ENCODE measurements at places on chromosomes 7 and 10.

GRCh38 chr10:113455947-113456346 lies 96.9 kb upstream of the HABP2 start:
- DNase-seq: no peak

GRCh38 chr10:16945593-16945992 lies 128.4 kb upstream of the RSU1 start:
- no peak for DNase-seq

- DNase-seq: peak; percentile 74
These were observed 30.9 kb downstream of the DNAJB12 start for GRCh38 chr10:72323771-72324191.

GRCh38 chr7:77386165-77386822 lies 29.9 kb downstream of the GSAP start:
- no peak for DNase-seq

GRCh38 chr10:92593619-92594588 lies 974 bp downstream of the KIF11 start:
- DNase-seq: peak; percentile 26

GRCh38 chr7:46478046-46478445 lies 557.0 kb upstream of the IGFBP3 start:
- no peak for DNase-seq

DNA sequence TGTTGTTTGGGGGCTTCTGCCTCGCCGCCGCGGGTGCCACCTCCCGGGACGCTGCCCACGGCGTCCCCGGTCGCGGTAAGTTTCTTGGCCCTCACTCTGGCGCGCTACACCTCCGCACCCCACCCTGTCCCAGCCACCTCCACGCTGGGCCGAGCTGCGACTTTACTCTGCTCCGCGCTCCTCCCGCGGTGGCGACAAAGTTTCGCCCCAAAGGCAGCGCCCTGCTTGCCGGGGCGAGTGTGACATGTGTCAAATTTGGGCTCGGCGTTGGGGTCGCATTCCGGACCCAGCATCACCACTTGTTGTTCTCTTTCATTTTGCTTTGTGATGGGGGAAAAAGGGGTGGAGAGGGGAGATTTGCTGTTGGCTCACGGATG lies 167.7 kb upstream of the PPP1R3A start:
- peak; percentile 59 for DNase-seq

GRCh38 chr7:46369933-46370654 lies 449.0 kb upstream of the IGFBP3 start:
- no peak for DNase-seq

GRCh38 chr10:31605426-31605825 lies 286.4 kb downstream of the ZEB1 start:
- DNase-seq: no peak

DNA sequence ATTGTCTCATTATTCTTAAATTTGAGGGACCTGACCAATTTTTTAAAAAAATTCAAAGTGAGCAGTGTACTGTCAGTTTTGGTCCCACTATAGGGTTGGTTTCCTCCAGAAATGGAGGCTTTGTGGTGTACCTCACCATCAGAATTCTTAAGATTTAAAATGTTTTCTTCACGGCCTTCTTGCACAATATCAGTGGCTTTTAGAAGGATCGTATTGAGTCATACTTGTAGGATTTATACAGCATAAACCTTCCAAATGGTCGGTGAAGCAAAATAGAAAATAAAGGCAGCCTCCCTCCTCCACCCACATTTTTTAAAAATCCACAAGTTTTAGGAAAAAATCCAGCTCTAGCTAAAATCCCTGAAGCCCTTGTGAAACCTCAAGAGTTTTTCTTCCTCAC lies 126.4 kb downstream of the RNLS start:
- DNase-seq: no peak

DNA sequence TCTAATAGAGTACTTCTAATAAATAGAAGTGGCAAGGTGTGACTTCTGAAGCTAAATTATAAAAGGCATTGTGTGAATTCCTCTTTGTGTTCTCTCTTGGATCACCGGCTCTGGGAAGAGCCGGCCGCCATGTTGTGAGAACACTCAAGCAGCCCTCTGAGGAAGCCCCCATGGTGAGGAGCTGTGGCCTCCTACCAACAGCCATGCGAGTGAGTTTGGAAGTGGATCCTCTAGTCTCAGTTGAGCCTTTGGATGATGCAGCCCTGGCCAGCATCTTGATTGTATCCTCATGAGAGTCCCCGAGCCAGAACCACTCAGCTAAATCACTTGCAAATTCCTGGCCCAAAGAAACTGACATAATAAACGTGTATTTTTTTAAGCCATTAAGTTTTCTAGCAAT lies 94.5 kb upstream of the CARD11 start:
- DNase-seq: no peak

DNA sequence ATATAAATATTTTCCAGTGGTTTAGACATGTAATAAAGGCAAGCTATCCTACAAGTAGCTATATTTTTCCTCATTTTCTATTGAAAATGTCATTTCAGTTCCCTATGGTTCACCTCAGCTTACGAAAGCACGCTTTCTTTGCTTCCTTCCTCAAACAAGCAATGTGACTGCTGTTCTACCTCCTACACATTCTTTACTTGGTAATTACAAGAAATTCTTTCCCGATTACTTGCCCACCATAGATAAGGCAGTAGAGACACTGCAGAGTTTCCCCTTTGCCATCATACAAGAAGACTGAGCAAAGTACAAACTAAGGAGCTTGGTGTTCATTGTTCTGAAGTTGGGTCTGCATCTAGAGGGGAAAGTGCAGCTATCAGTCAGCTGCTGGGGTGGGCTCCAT lies 249.4 kb downstream of the CRPPA start:
- DNase-seq: peak; percentile 73

GRCh38 chr10:50991456-50992355 lies 82.6 kb upstream of the PRKG1 start:
- no peak for DNase-seq

GRCh38 chr7:112790586-112791003 lies 402 bp upstream of the TMEM168 start:
- peak; percentile 56 for DNase-seq

GRCh38 chr7:151243408-151244195 lies 4.9 kb downstream of the SMARCD3 start:
- no peak for DNase-seq

DNA sequence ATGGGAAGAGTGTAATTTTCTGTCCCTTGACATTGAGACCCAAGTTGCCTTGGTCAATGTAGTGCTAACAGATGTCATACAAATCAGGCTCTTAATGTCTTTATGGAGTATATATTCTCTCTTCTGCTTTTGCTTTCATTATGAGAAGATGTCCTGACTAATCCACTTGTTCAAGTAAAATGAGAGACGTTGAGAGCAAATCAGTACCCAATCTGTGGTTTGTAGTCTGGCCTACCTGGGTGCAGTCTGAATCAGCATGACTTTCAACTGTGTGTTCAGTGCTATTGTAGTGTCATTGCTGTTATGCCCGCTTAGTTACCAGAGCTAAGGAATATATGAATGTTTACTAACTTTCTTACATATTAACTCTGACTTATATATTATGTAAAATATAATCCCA lies 612.4 kb downstream of the ANKRD7 start:
- no peak for DNase-seq

- peak; percentile 39 for DNase-seq
These were observed 951 bp downstream of the ZNF25 start for GRCh38 chr10:37975401-37975991.

GRCh38 chr10:133159611-133159949 lies 439 bp upstream of the KNDC1 start:
- no peak for DNase-seq

- no peak for DNase-seq
These were observed 37.0 kb downstream of the CPVL start for GRCh38 chr7:29109358-29109757.

GRCh38 chr7:197413-198335 lies 5.3 kb downstream of the FAM20C start:
- DNase-seq: no peak

- DNase-seq: peak; percentile 27
These were observed 4.9 kb downstream of the COL17A1 start for GRCh38 chr10:104080762-104081161.

DNA sequence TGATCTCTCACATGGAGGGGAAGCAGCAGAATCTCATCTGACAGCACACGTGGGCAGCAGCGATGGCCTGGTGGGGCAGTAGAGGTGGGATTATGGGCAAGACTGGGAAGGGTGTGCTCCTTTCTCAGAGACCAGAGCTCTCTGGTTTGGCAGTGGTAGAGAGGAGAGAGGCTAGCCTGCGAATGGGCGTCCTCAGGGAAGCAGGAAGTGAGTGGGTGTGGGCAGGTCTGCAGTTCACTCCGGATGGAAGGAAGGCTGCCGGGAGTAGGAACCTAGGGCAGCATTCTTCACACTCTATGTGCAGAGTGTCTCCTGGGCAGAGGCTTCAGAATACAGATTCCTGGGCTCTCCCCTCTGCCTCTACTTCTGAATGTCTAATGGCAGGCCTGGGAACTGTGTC lies 162.8 kb upstream of the BMPER start:
- no peak for DNase-seq

- DNase-seq: no peak
These were observed 86.4 kb upstream of the GNA12 start for GRCh38 chr7:2930310-2931033.

- DNase-seq: no peak
These were observed 93.2 kb downstream of the SVIL start for GRCh38 chr10:29541422-29542210.

- DNase-seq: peak; percentile 92
These were observed at the start of gene SDK1 for GRCh38 chr7:3300651-3301448. SDK1 (plus strand) TSS chr7:3301252; CDS start chr7:3301587, 335 bp downstream.

GRCh38 chr7:81045491-81046030 lies 126.7 kb upstream of the SEMA3C start:
- DNase-seq: no peak

DNA sequence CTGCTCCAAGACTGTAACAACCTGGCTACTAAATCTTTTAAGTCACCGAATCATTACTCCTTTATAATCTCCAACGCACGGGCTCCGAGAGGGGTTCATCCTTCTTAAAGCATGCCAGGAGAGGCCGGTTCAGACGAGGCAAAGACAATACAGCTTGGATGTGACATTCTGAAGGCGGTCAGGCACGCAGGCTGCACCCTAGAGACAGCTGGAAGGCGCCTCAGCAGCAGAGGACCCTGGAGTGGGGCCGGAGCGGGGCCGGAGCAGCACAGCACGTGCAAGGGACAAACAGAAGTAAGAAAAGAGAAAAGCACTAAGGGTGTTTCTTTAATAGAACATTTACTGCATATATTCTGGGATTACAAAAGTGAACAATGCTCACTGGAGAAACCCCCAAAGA lies 97.8 kb upstream of the PPP2R2D start:
- no peak for DNase-seq

- no peak for DNase-seq
These were observed 504.9 kb downstream of the GRID1 start for GRCh38 chr10:85861513-85862197.

DNA sequence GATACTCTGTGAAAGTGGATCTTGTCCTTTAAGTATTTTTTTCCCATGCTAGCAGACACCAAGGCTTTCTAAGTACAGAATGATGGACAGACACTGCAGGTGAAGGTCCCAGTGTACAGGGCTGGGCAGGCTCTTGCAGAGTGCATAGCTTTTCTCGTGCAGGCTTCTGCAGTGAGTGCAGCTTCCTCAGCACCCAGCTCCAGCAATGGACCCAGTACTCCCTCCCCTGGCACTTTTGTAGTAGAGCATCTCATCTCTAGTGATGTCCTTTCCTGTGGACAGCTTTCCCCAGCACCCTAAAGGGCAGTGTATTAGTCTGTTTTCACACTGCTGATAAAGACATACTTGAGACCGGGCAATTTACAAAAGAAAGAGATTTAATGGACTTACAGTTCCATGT lies 104.3 kb downstream of the CUL2 start:
- no peak for DNase-seq

GRCh38 chr7:156401617-156402016 lies 239.0 kb upstream of the RNF32 start:
- DNase-seq: no peak

DNA sequence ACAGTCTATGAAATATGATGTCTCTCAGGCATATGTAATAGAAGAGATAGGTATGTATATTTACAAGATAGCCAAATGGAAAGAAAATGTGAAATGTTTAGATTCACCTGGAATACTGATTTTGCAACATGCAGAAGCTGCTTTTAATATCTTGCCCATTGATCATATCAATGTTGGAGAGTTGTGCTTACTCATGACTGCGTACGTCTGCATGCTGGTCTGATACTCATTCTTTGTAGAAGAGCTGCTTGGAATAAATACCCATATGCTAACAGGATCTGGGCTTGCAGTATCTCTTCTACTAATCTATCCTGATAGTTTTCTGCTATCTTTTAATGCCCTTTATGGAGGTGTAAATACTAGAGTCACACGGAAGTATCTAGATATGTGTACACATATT lies 120.6 kb upstream of the FOXP2 start:
- no peak for DNase-seq

- peak; percentile 55 for DNase-seq
These were observed 510 bp downstream of the ZSWIM8 start for GRCh38 chr10:73785721-73786511.

DNA sequence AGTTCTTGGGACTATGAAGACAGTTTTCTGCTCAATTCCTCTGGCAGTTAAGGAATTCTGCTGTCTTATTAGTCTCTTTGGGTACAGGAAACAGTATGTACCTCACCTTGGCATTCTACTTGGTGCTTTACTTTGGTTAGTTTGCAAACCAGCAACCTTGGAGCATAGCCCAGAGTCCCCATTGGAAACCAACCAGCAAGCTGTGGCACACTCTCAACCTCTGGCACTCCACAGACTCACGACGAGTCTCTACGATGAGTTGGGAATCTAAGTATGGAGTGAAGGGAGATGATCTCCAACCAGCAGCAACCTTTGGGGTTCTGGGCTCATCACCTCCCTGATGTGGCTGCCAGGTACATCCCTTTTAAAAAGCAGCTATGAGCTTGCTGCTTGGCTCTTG lies 43.8 kb downstream of the TPK1 start:
- DNase-seq: no peak

GRCh38 chr7:100539436-100540006 lies 518 bp downstream of the AGFG2 start:
- DNase-seq: peak; percentile 15

GRCh38 chr10:3046210-3046779 lies 21.1 kb upstream of the PFKP start:
- no peak for DNase-seq

DNA sequence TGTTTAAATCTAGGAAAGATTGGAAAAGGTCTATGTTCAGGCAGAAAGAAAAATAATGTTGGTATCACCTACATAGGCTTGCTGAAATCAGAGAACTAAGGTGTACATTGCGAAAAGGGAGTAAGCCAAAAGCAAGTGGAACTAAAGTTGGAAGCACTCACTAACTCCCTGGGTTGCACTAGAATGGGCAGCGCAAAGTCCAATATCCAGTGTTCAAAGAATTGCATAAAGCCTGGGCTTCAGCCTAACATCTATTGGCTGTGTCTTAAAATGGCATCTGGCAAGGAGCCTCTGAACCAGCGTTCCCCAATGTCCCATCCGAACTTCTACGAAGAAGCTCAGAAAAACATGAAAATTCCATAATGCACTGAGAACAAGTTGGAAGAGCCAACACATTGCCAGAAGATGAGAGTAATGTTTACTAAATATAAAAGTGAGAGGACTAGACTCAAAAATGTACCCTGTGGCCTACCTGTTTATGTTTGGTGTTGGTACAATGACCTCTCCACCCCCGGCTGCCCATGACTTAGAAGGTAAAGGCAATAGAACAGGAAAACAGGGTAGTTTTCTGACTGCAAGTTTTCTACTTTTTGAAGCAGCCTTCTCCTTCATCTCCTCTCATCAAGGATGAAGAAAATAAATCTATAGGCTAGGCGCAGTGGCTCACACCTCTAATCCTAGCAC lies 275.9 kb upstream of the GHITM start:
- DNase-seq: no peak

Measured in KBM-7 (cell line).